Stimulated activated CD8-positive, alpha-beta memory T cell treated with anti-CD3 and anti-CD28 coated beads, Interleukin-4, amount 100 ng/mL, for 1 hour (primary cell): ENCODE measurements at places on chromosomes 2 and 18.

- no peak for DNase-seq
These were observed 98.5 kb upstream of the KCTD1 start for GRCh38 chr18:26646901-26647300.

GRCh38 chr2:143808166-143808565, 678.9 kb downstream of the ARHGAP15 start:
- DNase-seq: no peak

DNA sequence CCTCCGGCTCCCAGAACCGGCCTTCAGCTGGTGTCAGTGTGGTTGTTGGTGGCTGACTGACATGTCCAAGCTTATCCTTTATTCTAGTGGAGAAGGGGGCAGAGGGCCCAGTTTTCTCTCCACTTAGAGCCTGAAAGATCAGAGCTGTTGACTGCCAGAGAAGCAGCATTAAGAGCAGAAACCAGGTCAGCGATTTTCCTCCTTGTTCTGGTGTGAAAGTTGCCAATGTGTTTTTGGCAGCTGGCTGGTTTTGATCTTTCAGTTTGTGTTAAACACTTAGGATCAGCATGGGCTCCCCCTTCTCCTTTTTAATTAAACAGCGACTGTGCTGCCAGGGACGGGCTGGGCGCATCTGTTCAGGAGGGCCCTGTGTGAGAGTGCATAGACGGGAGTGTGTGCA, 100.9 kb downstream of the ASAP2 start:
- no peak for DNase-seq

- DNase-seq: no peak
These were observed 2.3 kb upstream of the NBAS start for GRCh38 chr2:15563227-15564100.

DNA sequence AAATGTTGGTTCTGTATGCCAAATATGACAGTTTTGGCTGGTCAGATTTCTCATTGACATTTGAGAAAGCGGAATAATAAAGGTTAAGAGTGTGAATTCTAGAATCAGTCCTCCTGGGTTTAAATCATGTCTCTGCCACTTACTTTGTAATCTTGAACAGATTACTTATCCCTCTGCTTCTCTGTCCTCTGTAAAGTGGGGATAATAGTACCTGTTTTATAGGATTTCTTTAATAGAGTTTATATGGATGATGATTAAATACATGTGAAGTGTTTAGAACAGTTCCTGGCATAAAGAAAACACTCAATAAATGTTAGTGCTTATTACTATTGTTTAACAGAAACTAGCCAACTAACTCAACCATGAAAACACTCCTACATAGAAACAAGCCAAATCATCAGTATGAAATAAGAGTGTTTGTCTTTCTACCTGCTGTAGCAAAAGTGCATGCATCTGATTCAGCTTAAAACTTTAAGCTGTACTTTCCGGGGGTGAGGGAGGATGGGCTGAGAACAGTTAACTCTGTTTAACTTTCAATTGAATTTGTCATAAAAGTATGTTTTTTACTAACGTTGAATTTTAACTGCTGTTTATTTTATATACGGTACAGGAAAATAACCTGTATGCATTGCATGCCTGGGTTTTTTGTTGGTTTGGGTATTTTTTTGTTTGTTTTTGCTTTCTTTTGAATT, 6.8 kb downstream of the HTR2B start:
- DNase-seq: no peak
